ENCODE measurements at places on chromosomes 5 and 9. TPM values are rescaled to one million over a fixed set of nuclear protein-coding genes. Genes with fewer than 3 reads are reported as not detected.

The IL13 gene
- total RNA-seq = not detected

The ZNF366 gene
- total RNA-seq = not detected

The SCGB3A2 gene
- total RNA-seq = not detected

The HSPB3 gene
- not detected for total RNA-seq

The SPATA31D4 gene
- not detected for total RNA-seq

The IL5 gene
- total RNA-seq = not detected

The GFPT2 gene
- total RNA-seq = 15.7 TPM

The LECT2 gene
- total RNA-seq = not detected

The FOXI1 gene
- total RNA-seq = not detected

The CCDC152 gene
- not detected for total RNA-seq

The CCNO gene
- total RNA-seq = 10.6 TPM

DNA sequence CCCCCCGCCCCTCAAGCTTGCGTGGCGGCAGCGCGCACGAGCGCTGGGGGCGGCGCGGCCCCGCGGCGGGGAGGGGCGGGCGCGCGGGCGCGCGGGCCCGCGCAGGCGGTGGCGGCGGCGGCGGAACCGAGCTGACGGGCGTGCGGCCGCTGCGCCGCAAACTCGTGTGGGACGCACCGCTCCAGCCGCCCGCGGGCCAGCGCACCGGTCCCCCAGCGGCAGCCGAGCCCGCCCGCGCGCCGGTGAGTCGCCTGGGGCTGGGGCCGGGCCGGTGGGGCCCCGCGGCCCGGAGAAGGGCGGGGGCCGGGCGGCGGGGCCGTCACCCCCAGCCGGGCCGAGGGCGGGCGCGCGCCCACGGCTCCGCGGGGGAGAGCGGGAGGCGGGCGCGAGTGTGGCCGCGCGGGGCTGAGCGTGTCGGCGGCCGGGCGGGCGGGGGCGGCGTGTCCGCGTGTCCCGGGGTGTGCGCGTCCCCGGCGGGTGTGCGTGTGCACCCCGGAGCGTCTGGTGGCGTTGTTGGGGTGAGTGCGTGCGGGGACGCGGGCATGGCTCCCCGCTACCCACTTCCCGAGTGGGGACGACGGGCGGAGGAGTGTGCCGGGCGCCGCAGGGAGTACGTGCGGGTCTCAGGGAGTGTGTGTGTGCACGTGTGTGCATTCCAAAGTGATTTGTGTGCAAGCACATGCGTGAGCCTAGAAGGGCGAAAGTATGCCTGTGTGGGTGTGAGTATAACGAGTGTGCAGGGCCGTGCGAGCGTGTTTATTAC is at the start of gene NEK6:
NEK6 (plus strand) TSS at position 106 of the 763 bp plus-strand sequence. CDS start 44,016 bp downstream, outside the sequence.
- DNase-seq = no peak

DNA sequence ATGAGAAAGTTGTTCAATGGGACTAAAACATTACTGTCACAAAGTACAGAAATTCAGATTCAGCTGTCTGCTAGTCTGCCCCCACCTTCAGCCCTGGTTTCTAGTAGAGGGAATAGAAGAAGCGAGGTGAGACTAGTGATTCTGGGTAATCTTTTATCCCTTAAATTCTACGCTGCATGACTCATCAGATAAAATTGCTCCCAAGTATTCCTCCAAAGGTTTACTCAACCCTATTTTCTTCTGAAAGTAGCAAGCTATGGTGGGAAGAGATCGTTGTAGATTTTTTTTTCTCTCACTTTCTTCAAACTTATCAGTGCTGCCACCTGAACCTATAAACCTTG is 318.9 kb upstream of the RIOK2 start:
- peak; percentile 29 for DNase-seq

DNA sequence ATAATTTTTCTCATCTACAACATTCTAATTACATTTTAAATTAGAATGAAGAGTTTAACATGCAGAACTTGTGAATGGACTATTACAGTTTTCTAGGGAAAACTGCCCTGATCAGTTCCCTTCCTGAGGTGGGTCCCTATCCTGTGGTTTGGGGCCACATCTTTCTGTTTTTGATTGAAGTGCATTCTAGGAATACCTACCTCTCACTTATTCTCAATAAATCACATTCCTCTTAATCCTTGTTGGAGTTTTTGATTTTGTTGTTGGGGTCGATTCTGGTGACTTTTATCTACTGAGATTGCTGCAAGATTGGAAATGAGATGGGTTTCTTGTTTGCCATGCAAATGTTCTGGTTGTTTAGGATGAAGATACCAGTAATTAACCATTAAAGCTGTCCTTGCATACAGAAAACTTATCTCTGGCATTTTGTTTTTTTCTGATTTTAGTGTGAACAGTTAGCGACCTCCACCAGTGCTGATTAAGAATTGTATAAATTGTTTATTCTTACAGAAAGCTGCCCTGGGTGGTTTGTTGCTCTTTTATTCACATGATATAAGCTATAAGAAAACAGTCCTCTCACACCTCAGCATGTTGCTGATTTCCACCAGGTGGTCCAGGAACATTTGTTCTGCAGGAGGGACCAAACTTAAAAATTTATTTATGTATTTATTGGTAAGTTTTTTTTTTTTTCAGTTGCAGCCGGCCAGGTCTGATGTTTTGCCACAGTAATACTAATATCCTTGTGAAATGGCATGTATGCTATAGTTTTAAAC is 269.9 kb downstream of the FANCC start:
- DNase-seq = no peak

DNA sequence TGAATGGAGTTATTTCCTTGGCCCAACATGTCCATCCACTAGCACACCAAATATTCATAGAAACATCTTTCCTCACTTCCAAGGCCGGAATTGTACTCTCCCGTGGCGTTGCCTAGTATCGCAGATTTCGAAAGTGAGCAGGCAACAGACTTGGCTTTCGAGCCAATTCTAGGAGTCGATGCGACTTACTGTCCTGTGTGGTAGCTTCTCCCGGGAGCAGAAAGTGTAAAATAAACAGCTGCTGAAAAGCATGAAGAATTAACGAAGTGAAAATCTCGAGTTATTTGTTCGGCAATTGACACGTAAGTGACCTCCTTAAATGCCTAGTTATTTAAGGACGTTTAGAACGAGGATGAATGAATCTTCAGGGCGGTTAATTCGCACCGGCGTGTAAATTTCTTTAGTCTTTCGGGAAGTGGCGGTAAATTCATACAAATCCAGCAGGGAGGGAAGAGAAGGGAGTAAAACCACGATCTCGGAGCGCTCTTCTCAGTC is 449 bp upstream of the PCSK5 start:
- DNase-seq = peak; percentile 62

DNA sequence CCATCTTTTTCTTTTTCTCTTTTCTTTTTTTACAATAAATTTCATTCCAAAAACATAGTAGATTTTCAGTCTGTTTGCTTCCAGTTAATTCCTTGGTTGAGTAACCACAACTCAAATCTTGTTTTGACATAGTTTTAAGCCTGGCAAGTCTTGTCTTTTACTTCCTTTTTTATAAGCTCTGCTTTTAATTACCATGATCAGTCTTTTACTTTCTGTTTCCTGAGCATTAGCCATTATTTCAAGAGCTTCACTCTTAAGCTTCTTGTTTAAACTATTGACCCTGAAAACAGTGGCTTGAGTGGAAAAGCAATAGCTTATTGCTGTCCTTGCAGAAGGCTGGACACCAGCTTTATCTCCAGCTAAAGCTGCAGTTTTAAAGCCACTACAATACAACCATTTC is 1363.3 kb downstream of the MAT2B start:
- no peak for DNase-seq

DNA sequence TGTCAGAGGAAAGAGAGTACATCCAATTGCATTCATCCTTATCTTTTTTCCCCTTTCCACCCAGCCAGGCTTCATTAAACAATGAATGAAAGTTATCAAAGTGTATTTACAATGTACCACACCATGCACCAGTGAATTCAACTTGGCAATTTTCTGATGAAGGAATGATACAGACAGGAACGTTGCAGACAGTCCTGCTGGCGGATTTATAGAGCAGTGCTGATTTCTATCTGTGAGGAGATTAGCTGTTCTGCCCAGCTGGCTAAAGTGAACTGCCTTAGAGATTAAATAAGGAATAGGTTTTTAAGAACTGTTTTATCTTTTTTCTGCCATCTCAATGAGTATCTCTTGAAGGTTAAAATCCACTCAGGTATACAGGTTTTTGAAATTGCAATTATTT is 403.9 kb downstream of the CDH18 start:
- no peak for DNase-seq

DNA sequence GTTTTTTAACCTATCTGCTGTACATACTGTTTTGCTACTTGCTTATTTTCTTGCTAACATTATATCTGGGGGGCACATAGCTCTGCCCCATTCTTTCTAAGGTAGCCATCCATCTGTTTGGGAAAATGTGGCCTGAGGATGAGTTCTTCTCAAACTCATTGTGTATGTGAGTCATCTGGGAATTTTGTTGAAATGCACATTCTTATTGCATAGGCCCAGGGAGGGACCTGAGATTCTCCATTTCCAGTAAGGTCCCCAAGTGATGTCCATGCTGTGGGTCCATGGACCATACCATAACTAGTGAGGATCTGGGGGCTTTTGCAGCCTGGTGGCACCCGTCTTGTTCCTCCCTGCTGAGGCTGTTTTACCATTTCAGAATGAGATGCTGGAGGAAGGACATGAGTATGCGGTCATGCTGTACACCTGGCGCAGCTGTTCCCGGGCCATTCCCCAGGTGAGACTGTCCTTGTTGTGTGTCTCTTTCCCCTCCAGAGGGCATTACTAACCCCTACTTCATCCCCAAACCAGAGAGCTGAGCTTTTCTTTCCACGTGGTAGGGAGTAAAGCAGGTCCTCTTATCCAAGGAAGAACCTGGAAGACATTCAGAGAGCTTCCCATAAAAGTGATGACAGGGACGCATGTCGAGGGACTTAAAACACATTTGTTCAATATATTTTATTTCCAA is 28.6 kb downstream of the CYFIP2 start:
- no peak for DNase-seq

DNA sequence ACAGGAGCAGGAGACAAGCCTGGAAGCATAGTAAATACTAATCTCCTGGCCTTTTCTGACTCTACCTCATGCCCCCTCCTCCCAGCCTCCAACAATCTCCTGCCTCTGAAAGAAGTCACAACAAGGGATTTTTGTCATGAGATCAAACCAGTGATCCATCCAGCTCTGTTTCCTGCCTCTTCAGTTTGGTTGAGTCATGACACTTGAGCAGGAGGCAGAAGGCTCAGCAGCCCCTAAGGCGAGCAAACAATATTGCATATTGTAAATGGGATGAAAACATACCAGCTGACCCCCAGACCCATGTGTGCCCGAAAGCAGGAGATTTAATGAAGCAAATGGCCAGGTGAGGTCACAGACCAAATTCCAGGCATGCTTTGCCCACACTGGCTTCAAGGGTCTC is 272.8 kb downstream of the GAS1 start:
- DNase-seq = no peak

GRCh38 chr5:172506921-172507320 is 52.6 kb upstream of the SH3PXD2B start:
- DNase-seq = no peak

DNA sequence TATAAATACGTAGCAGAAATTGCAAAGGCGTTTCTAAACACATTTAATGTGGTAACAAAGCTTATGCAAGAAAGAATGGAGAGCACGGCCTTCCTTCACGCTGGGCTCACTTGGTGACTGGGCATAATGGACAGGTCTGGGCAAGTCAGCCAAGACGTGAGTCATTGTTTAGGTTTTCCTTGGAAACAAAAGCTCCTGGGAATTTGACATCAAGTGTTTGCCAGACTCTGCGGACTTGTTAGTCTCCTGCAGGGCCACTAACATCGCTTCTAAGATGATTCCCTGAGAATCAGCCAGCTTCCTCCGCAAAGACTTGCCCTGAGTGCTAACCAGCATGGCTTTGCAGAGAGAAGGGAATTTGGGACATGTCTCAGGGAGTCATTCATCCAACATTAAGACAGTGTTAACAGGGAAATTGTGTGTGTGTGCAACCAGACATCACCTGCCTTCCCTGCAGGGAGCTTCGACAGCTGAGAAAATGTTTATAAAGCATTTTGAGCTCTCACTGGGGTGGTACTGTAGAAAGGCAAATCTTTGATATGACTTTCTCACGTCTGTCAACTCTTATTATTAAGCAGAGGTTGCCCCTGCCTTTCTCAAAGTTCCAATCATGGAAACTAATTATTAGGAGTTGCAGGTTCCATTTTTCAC is 182.5 kb downstream of the NTRK2 start:
- DNase-seq = peak; percentile 98

GRCh38 chr9:109101810-109102209 is 17.9 kb downstream of the TMEM245 start:
- peak; percentile 83 for DNase-seq

GRCh38 chr5:14628346-14628745 is 36.2 kb upstream of the OTULIN start:
- peak; percentile 72 for DNase-seq

DNA sequence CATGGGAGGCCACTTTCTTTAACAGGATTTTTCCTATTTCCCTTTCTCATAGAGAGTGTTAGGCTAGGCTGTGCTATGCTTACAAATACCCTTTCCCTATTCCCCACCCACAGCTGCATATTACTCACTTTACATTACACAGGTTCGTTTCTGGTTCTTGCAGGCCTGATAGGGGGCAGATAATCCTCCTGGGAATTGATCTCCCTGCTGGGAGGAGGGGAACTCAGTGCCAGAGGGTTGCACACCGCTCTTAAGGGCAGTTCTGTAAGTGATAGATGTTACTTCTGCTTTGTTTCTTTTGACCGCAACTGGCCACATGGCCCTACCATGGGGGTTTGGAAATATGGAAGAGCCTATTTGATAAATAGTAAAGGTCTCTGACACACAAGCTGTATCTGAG is 54.0 kb upstream of the NTRK2 start:
- no peak for DNase-seq

DNA sequence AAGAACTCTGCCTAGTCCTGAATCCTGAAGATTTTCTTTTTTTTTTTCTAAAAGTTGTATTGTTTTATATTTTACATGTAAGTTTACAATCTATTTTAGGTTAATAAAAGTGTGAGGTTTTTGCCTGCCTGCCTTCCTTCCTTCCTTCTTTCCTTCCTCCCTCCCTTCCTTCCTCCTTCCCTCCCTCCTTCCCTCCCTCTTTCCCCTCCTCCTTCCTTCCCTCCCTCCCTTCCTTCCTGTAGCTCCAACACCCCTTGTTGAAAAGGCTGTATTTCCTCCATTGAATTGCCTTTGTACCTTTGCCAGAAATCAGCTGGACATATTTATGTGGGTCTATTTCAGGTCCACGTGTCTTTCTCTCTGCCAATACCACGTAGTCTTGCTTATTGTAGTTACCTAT is 46.6 kb downstream of the CACNA1B start:
- DNase-seq = no peak

DNA sequence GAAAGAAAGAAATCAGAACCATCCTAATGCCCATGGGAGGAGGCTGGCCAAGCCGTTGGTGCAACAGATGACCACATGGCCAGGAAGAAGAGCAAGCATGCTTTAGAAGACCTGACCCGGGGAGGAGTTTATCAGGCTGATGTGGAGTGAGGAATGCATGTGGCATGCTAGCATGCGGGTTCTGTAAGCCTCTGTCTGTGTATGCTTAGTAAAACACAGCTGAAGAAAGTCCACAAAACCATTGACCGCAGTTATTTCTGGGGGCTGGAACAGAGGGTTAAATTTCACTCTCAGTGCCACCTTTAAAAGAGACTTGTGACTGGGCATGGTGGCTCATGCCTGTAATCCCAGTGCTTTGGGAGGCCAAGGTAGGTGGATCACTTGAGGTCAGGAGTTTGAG is 19.1 kb downstream of the GFI1B start:
- no peak for DNase-seq

Measured in MCF 10A (cell line).